Cortex of kidney (tissue), 1 donor: ENCODE measurements at places on chromosomes 6 and 20.

- DNase-seq, result no peak
Observed at GRCh38 chr6:38554014-38554413, 85.7 kb downstream of the BTBD9 start.

DNA sequence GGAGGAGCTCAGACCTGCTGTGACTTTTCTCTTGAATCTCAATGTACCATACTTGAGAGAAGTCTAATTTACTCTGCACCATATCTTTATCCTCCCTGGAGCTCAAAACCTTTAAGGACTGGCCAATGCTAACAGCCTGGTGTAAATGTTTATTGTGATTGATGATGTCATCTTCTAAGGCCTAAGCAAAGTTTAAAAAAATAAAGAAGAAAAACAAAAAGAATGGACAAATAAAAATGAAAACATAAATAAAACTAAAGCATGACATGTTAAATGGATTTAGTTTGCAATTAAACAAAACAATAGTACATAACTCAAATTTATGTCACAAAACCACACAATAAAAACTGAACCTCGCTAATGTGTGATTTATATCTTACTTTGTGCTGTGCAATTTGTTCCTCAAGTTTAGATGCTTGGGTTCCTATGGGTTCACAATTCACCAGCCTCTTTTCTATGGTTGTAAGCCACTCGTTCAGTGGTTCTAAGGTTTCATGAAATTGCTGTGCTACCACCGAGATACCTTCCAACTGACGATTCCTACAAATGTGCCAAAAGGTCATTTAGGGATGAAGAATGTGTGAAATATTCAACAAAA is 113.0 kb downstream of the DST start:
- no peak for DNase-seq

DNA sequence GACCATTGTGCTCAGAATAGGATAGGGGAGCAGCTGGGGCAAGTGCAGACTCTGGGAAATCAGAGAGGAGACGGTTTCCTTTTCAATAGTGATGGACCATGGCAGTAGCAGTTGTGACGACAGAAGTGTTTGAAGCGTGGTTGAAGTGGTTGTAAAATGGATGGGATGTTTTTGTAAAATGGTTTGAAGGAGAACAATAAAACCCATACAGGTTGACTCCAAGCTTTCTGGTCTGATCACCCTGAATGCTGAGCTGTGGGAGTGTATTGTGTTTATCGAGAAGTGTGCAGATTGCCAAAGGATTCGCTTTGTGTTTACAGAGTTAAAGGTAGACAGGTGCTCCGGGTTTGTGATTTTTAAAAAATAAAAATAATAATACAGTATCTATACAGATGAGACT is 255.2 kb upstream of the SULF2 start:
- DNase-seq, result no peak

GRCh38 chr20:50930976-50931305 is 296 bp downstream of the ADNP start:
- no peak for DNase-seq

DNA sequence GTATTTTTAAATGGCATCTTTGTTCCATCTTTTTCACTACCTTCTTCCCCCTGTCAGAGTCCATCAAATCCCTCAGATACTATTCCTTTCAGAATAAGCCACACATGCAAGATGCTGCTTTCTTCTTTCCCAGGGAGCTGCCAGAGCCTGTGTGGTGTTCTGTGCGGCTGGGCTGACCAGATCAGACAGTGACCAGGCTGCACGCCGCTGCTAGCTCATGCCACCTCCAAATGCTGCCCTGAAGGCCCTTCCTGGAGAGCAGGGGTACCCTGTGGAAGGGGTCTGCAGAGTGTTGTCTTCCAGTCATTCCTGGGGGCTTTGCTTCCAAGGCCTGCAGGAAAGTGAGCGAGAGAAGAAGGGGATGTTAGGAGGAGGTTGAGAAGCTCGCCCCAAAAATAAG is 179.1 kb upstream of the SUPT3H start:
- no peak for DNase-seq

DNA sequence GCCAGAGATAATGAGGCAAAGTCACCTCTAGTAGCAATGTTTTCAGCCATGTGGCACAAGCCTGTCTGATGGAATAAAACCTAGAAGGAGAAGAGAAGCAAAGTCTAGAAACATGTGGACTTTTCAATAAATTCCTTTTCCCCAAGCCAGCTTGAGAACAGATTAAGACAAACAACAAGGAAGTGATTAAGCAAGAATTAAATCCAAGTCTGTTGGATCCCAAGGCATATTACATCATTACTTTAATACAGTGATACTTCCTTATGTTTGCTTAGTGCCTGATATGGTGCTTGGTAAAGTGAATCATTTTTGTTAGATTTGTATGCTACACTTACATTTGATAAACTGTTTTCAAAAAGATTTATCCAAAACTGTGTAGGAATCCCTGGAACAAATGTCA is 260.3 kb upstream of the FAM83B start:
- no peak for DNase-seq

DNA sequence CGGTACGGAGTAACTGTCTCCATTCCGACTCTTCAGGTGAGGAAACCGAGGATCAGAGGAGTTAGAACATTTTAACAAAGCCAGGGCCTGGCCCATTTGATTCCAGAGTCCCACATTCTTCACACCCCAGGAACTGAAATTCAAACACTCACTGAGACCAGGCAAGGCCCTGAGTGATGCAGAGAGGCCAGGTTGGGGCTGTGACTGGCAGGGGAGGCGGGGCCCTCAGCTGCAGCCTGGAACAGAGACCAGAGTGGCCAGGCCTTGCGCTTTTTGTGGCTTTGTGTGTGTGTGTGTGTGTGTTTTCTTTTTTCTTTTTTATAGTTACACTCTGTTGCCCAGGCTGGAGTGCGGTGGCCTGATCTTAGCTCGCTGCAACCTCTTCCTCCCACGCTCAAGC is 57.2 kb downstream of the BCAS4 start:
- no peak for DNase-seq

DNA sequence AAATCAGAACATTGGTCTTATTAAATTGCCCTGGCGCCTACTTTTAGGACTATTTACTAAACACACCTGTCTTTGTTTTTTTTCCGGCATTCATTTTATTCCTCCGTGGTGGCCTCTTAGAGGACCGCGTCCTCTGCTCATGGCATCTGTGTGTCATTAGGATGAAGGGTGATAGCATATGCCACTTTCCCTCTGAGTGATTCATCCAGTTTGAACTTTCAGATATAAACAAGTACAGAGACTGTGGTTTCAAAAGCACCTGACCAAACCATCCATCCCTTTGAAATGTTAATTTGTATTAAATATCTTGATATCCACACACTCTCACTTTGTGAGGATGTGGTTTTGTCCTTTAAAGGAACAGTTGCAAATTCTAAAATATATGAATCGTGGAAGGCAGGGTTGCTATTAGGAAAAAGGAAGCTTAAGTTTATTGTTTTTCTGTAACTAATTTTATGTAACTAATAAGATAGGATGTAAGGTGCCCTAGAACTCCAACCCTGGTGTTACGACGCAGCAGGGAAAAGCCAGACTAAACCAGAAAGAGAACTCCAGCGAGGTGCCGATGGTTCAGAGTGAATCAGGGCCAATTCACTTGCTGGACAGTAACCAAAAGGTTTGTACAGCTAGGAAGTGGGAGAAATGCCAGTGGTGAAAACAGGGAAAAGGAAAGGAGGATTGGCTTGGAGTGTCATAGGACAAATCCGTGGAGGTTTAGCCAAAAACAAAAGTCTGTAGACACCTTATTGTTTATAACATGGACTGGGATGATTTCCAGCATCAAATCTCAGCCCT is 98.7 kb downstream of the SHLD1 start:
- no peak for DNase-seq

DNA sequence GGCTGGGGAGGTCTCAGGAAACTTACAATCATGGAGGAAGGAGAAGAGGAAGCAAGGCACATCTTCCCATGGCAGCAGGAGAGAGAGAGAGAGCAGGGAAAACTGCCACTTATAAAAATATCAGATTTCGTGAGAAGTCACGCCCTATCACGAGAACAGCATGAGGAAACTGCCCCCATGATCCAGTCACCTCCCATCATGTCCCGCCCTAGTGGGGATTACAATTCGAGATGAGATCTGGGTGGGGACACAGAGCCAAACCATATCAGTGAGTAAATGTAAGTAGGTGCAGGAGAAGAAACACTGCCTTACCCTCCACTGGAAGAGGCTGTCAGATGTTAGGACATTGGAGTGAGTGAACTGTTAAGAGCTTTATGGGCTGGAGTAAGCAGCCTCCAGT is 270.4 kb downstream of the TFAP2C start:
- no peak for DNase-seq

DNA sequence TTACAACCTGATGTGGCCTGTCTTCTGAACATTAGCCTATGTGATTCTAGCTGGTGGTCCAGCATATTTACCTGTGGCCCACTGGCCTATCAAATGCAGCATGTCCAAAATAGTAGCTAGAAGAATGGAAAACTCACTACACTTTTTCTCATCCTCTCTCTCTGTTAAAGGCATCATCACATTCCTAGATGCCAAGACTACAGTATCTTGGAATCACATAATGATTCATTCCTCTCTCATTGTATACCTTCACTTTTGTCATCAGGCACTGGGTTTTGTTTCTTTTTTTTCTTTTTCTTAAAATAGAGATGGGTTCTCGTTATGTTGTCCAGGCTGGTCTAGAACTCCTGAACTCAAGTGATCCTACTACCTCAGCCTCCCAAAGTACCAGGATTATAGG is 45.0 kb downstream of the FAM83B start:
- DNase-seq, result no peak

DNA sequence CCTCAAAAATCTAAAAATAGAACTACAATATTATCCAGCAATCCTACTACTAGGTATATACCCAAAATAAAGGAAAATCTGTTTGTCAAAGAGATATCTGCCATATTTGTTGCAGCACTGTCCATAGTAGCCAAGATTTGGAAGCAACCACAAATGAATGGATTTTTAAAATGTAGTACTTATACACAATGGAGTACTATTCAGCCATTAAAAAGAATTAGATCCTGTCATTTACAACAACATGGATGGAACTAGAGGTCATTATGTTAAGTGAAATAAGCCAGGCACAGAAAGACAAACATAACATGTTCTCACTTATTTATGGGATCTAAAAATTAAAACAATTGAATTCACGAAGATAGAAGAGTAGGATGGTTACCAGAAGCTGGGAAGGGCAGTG is 135.7 kb upstream of the CCDC28A start:
- no peak for DNase-seq

- DNase-seq, result no peak
Observed at GRCh38 chr6:72619883-72620696, 1.8 kb upstream of the KCNQ5 start.

- no peak for DNase-seq
Observed at GRCh38 chr6:163635731-163636364, 221.3 kb downstream of the QKI start.

GRCh38 chr6:89400912-89401399 is 11.1 kb downstream of the RRAGD start:
- no peak for DNase-seq

- no peak for DNase-seq
Observed at GRCh38 chr6:317448-318144, 25.3 kb downstream of the DUSP22 start.

- DNase-seq, result no peak
Observed at GRCh38 chr6:110063594-110064263, 85.6 kb downstream of the GPR6 start.

- DNase-seq, result no peak
Observed at GRCh38 chr6:150934380-150934779, 68.9 kb downstream of the MTHFD1L start.

- no peak for DNase-seq
Observed at GRCh38 chr20:61297491-61297890, 45.4 kb downstream of the CDH4 start.

DNA sequence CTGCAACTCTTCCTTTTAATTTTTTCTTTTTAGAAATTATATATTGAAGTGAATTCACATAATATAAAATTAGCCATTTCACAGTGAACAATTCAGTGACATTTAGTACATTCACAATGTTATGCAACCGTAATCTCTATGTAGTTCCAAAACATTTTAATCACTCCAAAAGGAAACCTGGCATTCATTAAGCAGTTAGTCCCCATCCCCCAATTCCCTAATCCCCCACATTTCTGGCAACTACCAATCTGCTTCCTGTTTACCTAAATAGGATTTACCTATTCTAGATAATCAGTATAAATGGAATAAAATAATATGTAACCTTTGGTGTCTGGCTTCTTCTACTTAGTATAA is 8.5 kb upstream of the DDX27 start:
- DNase-seq, result no peak
